ENCODE measurements at places on chromosomes 2 and 18. TPM values are rescaled to one million over a fixed set of nuclear protein-coding genes. Genes with fewer than 3 reads are reported as not detected.

The ATOH8 gene
- total RNA-seq, result 29.1 TPM

The ASPRV1 gene
- total RNA-seq, result 0.81 TPM

The CXCR1 gene
- 1.1 TPM for total RNA-seq

DNA sequence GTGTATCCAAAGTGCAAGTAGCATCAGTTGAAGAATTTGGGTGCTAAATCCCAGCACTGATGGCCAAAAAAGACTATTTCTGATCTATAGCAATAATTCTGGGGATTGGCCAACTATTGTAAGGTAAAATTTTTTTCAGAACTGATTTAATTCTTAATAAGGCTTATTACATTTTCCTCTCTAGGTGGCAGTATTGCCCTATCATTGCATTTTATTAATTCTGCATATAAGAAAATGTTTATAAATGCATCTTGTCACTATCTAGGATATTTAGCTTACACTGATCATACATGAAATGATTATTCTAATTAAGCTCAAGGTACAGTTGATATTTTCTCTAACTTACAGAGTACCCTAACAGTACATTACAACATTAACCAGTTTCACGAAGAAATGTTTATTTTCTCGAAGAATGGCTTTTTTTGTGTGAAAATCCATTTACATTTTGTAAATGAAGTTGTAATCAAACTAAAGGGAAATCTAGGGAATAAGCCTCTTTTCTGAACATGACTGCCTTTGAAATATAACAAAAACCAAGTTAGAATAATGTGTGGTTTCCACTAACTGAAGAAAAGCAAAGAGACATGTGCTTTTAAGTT, 11.0 kb downstream of the TTN start:
- no peak for DNase-seq

- no peak for DNase-seq
These were observed 44.6 kb downstream of the SCN7A start for GRCh38 chr2:166449439-166449838.

- no peak for DNase-seq
These were observed 37.4 kb downstream of the PNO1 start for GRCh38 chr2:68195096-68195495.

DNA sequence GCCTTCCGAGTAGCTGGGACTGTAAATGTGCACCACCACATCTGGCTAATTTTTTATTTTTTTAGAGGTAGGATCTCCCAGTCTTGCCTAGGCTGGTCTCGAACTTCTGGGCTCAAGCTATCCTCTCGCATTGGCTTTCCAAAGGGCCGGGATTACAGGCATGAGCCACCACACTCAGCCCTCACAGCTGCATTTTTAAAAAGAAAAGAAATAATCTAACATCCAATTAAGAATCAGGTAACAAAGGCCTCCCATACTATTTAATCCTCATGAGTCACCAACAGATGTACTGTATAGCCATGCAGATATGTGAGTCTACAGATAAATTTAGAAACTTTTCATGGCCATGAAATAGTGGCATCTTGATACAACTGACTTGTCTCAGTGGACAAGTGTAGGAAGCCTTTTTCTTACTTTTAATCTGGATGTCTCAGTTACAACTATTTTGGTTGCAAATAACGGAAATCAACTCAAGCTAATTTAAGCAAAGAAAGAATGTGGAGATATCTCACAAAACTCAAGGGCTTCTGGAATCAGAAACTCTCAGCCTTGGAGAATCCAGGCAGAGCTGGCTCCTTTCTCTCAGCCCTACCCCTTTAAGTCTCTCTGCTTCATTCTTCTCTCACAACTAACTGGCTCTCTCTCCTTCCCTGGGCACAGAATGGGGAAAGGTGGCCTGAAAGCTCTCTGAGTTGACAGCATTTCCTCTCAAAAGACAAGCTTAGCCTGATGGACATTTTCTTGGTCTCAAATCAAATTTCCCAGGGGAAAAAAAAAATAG, 12.8 kb upstream of the PPM1B start:
- DNase-seq, result no peak

Measured in Right ventricle myocardium inferior (tissue), 1 donor.